ENCODE measurements at places on chromosomes 11 and 22.

GRCh38 chr11:46616551-46617133 is 385 bp downstream of the HARBI1 start:
- no peak for DNase-seq

- no peak for DNase-seq
Observed at GRCh38 chr11:99973993-99974392, 713.1 kb upstream of the ARHGAP42 start.

GRCh38 chr22:48205790-48206189 is 1443.3 kb downstream of the TBC1D22A start:
- no peak for DNase-seq

DNA sequence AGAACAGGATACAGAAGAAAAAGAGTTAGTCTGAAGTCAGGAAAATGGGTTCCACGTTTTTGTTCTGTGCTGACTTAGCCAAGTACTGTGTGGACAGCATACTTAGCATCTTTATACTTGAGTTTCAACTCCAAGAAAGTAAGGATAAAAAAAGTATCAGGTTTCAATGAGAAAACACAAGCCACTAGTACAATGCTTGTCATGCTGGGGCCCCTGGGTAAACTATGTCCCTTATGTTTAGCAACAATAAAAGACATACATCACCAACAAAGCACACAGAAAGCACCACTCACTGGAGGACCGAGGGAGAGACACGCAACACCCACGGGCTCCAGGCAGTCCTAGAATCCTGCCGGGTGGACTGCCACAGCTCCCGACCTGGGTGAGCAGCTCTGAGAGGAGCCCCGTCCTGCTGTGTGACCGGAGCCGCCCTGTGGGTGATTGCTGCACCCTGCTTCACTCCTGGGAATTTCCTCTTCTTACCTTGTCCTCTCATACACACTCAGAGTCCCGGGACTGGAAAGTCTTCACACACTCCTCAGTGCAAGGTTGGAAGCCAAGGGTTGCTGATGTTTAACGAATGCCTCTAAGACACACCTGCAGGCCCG is 890.5 kb downstream of the BRD1 start:
- no peak for DNase-seq

DNA sequence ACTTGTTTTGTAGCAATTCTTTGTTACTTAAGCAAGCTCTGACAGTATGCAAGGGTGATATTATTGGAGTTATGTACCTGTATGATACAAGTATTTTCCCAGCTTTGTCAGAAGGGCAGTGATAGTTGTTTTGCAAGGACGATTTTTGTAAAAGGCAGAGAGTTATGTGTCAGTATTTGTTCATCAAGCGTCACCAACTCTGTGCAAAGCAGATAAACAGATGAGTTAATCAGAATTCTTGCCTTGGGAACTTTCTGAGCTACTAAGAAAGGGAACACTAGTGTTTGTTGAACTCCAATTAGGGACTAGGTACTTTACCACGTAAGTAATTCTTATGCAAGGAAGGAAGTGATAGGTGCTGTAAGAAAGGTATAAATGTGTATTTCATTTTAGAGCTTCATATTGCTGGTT is 1.4 kb downstream of the USP47 start:
- no peak for DNase-seq

GRCh38 chr11:132734217-132734616 is 798.1 kb downstream of the OPCML start:
- DNase-seq, result no peak

GRCh38 chr22:28977060-28977459 is 84.6 kb downstream of the C22orf31 start:
- DNase-seq, result no peak

- DNase-seq, result no peak
Observed at GRCh38 chr11:121688860-121689614, 236.3 kb upstream of the SORL1-AS1 start.

DNA sequence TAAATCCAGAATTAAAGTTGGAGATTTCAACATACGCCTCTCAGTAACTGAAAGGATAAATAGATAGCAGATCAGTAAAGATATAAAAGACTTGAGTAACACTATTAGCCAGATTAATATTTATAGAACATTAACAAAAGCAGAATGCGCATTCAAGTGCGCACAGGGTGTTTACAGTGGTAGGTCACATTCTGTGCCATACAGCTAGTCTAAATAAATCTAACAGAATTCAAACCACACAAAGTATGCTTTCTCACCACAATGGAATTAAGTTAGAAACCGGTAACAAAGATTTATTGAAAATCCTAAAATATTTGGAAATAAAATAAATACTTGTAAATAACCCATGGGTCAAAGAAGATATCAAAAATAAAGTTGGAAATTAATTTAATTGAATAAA is 341.0 kb downstream of the DYNC2H1 start:
- DNase-seq, result no peak

DNA sequence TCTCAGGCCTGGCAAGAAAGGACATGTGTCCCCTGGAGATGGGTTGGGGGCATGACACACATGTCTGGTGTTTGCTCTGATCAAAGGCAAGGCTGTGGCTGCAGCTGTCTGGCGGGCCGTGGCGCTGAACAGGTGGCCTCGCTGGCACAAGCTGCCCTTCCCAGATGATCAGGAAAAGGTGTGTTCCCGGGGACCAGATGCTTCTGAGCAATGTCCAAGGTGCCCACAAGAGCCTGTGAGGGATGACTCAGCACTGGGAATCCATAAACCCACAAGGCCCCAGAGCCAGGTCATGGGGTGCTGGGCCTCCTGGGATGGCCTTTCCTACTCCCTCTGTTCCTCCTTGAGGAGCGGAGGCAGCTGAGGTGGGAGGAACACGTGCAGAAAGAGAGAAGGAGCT is 9.7 kb upstream of the LRP5 start:
- DNase-seq, result no peak

- no peak for DNase-seq
Observed at GRCh38 chr11:41522899-41523672, 63.6 kb upstream of the LRRC4C start.

GRCh38 chr22:28952857-28953256 is 69.5 kb downstream of the ZNRF3 start:
- no peak for DNase-seq

- no peak for DNase-seq
Observed at GRCh38 chr22:48581796-48582469, 1245.7 kb downstream of the BRD1 start.

GRCh38 chr11:8811571-8811970 is 99.4 kb upstream of the AKIP1 start:
- DNase-seq, result no peak

DNA sequence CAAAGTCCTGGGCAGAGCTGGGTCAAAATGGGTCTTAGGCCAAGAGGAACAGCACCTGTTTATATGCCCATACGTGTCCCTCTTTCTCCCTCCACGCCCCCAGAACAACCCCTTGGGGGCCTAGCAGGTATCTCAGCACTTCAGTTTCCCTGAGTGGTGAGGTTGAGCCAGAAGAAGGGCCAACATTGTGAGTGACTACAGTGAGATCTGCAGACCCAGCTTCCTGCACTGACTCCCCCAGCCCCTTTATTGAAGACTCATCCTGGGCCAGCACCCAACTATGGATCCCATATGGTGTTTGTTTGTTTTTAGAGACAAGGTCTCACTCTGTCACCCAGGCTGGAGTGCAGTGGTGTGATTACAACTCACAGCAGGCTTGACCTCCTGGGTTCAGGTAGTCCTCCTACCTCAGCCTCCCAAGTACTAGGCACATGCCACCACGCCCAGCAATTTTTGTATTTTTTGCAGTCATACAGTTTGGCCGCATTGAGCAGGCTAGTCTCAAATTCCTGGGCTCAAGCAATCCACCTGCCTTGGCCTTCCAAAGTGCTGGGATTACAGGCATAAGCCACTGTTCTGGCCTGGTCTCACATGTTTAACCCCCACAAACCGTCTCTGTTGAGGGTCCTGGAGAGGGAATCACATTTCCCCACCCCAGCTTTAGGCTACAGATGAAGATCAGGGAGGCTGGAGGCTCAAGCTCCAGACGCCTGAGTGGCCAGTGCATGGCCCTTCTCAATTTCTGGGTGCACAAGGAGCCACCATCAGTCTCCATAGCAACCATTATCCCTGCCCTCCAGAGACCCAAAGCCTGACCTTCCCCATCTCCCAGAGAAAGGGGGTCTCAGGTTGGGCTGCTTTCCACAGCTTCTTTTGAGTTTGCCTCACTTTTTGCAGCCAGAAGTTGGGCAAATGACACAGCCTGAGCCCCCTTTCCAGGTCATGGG is 1.7 kb upstream of the LARGE2 start:
- DNase-seq, result no peak

- DNase-seq, result no peak
Observed at GRCh38 chr22:23622634-23623033, 9.5 kb downstream of the DRICH1 start.

DNA sequence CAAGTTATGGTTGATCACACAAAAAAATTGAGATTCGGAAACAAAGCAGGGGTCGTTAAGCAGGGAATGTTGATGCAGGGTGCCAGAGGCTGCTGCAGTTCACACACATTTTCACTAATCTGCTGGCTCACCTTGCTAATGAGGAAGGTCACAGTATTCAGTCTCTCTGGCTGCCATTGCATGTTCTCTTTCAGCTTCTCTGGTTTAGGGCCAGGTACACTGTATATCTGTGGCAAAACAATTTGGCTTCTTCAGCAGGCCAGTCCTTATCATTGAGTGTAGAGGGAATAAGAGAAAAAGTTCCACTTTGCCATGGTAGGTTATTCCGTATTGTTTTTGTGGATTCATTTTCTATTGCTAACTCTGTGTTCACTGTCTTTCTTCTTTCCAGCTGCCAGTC is 283.7 kb upstream of the ANO3 start:
- DNase-seq, result no peak

- DNase-seq, result no peak
Observed at GRCh38 chr11:17976651-17977050, 36.2 kb downstream of the SERGEF start.

Data from stimulated activated CD8-positive, alpha-beta memory T cell treated with anti-CD3 and anti-CD28 coated beads, Interleukin-2, amount 100 ng/mL, for 1 hour (primary cell).